D721Med (cell line): ENCODE measurements at places on chromosomes 4 and X.

DNA sequence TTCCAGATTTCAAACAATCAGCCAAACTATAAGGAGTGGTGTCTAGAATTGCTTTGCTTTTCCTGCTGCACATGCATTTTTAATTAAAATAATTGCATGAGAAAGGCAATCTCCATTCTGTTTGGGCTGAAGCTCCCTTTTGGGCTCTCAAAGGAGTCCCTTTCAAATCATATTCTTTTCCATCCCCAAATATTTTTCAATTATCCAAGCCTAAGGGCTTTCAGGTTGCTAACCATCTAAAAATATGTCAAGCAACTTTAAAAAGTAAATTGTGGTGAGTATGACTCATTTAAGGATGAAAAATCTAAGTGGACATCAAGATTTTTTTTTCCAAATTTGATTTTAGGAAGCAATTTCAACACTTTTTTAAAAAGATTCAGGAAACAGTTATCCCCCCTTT is 28.4 kb downstream of the PIR start:
- no peak for DNase-seq

DNA sequence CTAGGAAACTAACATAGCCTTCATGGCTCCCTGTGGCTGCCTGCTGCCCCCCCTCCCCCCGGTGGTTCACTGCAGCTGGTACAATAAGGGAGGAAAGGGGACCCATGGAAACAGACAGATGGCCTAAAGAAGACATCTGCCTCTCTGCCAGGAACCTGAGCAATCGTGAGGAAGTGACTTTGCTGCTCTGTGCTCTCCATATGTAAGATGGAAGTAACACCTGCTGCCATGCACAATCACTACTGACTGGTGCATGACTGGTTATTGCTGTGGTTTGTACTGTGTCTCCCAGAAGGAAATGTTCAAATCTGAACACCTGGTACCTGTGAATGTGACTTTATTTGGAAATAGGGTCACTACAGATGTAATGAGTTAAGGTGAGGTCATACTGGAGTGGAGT is 43.6 kb downstream of the CD99L2 start:
- no peak for DNase-seq

GRCh38 chr4:159547645-159548308 is 444.9 kb downstream of the RAPGEF2 start:
- no peak for DNase-seq

- no peak for DNase-seq
Measured at GRCh38 chr4:34861666-34862065, 1382.6 kb downstream of the ARAP2 start.

DNA sequence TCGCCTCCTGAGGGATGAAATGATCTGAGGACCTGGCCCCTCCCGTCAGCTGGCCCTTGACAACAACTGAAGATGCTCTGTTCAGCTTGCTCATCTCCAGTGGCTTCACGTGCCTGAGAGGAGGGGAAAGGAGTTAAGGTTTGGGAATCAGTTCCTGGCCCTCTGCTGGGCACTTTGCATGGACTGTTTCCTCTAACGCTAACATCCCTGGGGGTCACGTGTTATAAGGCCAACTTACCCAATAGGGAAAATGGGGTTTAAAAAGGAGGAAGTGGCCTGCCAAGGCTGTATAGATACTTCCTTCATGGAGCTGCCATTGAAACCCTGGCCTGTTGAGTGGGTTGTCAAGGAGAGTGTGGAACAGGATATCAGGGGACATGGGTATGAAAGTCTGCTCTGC is 65.6 kb downstream of the OR13H1 start:
- DNase-seq = no peak

DNA sequence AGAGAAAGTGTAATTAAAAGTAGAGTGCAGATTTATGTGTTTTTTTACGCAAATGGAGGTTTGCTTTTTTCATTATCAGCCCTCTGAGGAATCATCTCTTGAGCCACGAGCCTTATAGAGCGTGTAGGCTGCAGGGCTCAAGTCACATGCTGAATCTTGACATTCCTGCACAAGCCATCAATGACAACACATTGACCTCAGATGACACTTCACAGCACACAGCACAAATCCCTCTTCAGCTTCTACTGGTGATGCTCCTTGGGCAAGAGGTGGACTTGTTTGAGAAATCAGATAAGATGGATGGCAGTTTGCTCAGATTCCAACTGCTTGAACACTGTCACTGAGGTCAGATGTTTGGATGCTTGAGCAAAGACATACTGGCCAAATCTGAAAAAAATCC is 250.6 kb downstream of the SNCA start:
- no peak for DNase-seq

DNA sequence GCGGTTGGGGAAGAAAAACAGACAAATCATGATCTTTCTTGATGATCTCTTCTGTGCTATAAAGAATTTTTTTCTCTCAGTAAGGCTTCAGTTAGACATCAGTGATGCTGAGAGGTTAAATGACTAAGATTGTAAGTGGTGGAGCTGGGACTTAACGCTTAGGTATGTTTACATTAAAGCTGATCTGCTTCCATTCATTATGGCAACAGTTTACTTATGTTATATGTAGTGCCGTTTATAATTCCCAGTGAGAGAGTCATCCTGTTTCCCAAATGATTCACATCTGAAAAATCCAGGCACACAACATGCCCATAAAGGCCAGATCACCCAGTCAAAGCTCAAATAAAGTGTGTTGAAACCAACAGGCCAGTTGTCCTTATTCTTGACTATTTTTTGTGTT is 50.1 kb downstream of the CENPVL3 start:
- DNase-seq = no peak

- no peak for DNase-seq
Measured at GRCh38 chr4:146255463-146255862, 41.1 kb downstream of the REELD1 start.

- no peak for DNase-seq
Measured at GRCh38 chrX:130841776-130842175, 61.2 kb downstream of the ENOX2 start.
